CD4-positive, alpha-beta memory T cell (primary cell): ENCODE measurements at places on chromosomes 1 and 21.
A peak's percentile ranks its signal among the peaks of the same experiment; 100 is the strongest.

- no peak for DNase-seq
Measured at GRCh38 chr1:63968663-63969440, 195.0 kb downstream of the ROR1 start.

- no peak for DNase-seq
Measured at GRCh38 chr1:214816603-214817002, 213.6 kb downstream of the CENPF start.

GRCh38 chr1:78604643-78605042, 15.6 kb upstream of the IFI44L start:
- no peak for DNase-seq

DNA sequence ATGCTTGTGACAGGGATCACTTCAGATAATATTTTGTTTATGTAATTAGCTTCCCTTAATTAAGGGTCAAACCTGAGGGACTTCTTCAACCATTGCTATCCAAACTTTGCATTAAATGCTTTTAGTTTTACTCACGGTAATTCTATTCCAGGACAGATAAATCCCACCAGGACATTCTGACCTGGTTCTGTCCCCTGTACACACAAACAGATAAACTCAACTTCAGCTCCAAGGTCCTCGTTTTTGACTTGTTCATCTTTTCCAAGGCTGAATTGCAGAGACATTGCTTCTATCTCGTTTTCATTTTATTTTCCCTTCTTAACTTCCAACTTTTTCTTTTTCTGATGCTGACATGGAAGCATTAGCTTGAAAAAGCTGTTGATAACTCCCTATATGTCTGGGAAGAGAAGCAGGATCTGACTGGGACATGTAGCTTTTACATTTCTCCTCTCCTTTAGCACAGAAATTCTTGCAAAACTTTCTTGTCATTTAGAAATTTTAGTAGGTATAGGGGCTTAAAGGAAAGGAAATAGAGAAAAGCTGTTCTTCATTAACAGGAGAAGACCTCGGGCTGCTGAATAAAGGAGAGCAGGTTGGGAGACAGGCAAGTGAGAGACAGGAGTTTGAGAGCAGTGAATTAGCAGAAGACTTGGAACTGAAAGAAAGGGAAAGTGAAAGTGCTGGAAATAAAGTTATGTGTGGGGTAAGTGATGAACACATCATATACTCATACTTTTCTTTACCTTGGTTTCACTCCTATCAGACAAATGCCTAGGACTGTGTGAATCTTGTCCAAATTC, 231.7 kb upstream of the B3GALT2 start:
- peak; percentile 62 for DNase-seq

DNA sequence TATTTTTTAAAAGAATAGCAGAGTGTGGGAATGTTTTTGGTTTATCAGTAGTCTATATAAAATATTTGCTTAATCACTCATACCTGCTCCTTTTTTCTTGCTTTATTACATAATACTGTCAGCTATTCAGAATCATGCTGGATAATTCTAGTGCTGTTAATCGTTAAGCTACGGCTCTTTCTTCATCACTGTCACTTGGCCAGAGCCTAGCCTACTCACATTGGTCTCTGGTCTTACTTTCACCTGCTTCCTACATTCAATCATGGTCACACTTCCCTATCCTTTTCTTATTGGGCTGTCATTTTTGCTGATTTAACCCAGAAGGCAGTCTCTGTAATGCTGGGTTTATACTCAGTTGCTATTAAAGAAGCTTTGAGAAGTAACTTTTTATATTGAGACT, 2.5 kb downstream of the KLHL20 start:
- DNase-seq = no peak

DNA sequence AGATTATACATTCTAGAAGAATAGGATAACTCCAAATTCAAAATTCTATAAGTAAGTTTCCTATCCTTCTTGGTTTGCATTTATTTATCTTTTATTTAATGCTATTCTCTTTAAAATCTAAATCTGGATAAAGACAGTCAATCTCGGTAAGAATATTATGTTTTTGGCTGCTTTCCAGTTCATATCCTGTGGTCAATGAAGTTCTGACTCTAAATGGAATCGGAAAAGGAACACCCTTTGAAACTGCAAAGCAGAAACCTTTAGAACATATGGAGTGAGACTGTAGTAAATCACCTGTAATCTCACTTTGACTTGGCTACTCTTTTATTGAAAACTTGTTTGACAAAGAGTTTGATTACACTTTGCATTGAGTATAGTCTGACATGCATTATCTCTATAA, 85.2 kb downstream of the KIFAP3 start:
- DNase-seq = no peak

GRCh38 chr1:81349194-81349965, 451.4 kb upstream of the ADGRL2 start:
- DNase-seq = no peak

- DNase-seq = no peak
Measured at GRCh38 chr1:97119260-97120158, 397.9 kb downstream of the PTBP2 start.
